ENCODE measurements at places on chromosomes 7 and 10.

- DNase-seq: no peak
Observed at GRCh38 chr7:75762350-75762917, 9.6 kb downstream of the CCL26 start.

DNA sequence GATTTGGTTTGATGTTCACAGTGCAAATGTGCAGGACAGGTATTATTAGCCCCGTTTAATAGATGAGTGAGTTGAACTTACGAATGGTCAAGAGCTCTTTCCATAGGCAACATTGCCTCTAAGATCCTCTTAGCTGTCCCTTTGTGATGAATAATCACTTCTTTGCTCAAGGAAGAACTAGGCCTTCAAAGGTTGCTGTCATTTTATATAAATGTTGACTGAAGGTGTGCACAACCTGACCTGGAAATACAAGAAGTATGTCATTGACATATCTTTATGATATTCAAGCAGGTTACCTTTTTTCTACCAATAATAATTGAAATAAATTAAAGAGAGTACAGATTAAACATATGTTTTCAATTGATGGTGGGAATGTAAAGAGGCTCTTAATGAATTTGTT, 48.5 kb upstream of the GLCCI1 start:
- DNase-seq: no peak

- DNase-seq: no peak
Observed at GRCh38 chr7:23449941-23450340, 20.4 kb downstream of the IGF2BP3 start.

GRCh38 chr10:96495544-96495943, 18.2 kb downstream of the TLL2 start:
- DNase-seq: no peak

DNA sequence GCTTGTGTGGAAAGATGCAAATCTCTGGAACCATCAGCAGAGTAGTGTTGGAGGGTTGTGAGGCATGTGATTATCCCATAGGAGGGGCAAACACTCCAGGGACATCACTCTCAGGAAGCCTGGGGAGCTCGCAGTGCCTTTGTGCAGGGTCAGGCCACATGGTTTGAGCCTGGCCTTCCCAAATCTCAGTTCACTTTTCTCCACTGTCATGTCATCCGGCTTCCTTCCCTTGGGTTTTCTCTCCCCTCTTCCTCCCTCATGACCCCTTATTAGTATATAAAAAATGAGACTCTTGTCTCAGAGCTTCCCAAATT, 20.4 kb downstream of the TSPAN14 start:
- DNase-seq: no peak
